ENCODE measurements at places on chromosomes 5 and 9.

DNA sequence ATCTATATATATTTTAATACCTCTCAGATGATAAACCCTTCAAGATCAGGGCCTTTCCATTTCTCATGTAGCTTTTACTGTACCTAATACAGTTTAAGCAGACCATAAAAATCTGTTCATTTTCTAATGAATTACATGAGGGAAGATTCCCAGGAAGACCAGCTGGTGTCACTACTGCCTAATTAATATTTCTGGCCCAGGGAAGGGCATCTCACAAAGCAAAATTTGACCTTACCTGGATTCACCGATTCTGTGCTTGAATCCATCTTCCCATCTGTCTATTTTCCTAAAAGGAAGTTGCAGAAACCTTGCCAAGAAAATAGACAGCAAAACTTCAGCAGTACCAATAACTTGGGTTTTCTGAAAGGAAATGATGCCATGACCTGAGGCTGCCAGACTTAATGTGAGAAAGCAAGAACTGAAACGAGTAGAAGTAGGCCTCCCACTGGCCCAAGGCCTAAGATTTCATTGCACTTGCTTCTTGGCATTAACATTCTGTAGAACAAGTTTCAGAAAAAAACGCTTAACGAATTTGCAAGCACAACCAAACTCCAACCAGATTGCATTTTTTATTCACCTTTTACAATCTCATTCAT lies 83.0 kb upstream of the GLIS3 start:
- peak; percentile 42 for DNase-seq

DNA sequence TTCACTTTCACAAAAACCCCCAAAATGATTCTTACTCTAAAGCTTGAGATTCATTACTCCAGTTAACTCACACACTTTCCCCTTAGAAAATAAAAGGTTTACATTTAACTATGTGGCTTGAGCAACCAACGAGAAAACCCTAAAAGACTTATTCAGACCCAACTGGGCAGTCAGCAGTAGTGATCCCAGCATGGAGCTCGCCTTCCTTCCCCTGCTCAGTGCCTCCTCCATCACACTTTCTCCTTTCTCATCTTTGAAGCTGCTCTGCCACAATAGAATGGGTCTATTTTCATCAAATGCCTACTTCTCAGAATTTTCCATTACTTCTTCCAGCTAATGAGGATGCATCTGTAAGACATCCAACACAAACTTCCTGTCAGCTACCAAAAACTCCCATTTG lies 29.1 kb downstream of the RORB start:
- no peak for DNase-seq

GRCh38 chr5:101326766-101327165 lies 423.7 kb upstream of the ST8SIA4 start:
- DNase-seq, result no peak

DNA sequence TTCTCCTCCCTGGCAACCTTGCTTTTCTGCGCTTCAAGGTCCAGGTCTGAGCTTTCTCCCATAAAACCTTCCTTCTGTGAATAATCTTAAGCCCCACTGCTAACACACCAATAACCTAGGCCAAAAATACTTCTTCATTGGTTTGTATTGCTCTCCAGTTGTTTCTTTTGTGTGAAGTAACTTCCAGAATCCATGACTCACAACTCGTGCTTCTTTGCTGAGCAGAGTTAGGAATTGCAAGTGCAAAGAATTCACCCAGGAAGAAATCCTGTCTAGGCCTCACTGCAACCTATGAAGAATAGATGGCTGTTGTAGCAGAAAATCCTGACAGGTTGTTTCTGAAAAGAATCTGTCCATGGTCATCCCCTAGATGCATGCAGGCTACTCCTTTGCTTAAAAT lies 295.7 kb downstream of the MED10 start:
- DNase-seq, result no peak

DNA sequence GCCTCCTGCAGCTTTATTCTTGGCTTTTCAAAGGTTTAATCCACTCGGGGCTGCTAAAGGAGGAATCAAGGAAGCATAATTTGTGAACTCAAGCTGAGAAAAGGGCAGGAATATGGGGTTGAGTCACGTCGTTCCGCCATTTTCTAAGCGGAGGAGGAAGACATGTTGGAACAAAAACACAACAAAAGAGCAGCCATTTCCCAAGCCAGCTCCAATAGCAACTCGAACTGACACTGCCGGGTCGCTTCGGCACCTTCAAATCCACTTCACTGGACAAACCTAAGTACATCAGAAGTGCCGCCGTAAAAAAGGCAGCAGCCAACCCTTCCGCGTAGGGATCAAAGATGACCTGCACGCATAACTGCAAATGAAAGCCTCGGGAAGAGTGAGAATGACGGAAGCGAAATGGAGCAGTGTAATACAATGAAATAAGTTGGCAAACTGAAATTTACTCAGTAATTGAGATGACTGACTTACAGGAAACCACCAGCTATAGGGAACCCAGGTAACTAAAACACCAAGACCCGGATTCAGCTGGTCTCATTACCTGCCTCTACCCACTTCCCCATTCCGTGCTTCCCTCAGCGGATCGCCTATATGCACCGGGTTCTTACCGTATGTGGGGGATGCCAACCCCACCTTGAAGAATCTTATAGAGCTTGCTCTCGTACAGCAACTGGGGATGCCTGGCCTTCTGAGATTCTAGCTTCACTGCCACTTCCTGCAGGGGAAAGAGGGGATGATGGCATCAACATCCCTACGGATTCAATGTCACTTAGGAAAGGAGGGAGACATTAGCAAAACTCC lies 1.6 kb downstream of the CSNK1A1 start:
- peak; percentile 87 for DNase-seq

DNA sequence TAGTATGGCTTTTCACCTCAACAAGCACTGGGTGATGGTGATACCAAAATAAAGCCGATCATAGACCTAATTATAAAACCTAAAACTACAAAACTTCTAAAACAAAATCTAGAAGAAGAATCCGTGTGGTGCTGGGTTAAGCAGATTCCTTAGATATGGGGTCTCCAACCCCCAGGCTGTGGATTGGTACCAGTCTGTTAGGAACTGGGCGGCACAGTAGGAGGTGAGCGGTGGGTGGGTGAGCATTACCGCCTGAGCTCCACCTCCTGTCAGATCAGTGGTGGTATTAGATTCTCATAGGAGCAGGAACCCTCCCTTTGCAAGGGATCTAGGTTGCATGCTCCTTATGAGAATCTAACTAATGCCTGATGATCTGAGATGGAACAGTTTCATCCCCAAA lies 33.2 kb downstream of the MRPS27 start:
- DNase-seq, result no peak

DNA sequence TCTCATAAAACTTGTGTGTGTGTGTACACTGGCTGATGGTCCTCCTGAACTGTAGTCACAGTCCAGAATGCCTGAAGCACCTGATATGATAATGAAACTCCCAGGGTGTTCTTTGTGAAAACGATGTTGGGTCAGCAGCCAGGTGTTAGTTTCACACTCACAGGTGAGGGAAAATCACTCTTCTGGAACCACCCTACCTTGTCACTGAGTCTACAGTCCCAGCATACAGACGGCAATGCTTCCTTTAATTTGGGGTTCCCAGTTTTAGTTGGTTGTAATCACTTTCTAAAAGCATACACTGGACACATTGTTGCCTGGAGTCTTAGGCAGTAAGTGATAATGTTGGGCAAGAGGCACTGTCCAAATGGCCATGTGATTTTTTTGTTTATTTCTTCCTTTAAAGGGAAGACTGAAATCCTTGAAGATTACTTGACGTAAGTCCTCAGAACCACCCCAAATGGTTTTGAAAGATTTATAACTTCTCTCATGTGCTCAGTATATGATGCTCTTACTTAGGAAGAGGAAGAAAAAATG lies 18.2 kb upstream of the MGAT1 start:
- DNase-seq, result no peak

DNA sequence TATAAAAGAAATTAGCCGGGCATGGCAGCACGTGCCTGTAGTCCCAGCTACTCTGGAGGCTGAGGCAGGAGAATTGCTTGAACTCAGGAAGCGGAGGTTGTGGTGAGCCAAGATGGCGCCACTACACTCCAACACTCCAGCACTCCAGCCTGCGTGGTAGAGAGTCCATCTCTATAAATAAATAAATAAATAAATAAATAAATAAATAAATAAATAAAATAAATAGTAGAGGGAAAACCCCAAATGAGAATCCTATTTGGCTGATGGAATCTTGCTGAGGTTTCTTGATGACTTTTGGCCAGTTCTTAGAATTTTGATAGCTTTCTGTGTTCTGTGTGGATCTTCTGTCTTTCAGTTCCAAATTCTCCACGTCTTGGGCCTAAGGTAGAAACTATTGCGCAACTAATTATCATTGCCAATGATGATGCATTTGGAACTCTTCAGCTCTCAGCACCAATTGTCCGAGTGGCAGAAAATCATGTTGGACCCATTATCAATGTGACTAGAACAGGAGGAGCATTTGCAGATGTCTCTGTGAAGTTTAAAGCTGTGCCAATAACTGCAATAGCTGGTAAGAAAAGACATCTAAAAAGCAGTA lies 126.9 kb downstream of the ADGRV1 start:
- DNase-seq, result no peak

GRCh38 chr9:115739096-115739875 lies 414.3 kb upstream of the PAPPA start:
- DNase-seq, result no peak

GRCh38 chr9:131923766-131924165 lies 155.9 kb downstream of the MED27 start:
- DNase-seq, result no peak

DNA sequence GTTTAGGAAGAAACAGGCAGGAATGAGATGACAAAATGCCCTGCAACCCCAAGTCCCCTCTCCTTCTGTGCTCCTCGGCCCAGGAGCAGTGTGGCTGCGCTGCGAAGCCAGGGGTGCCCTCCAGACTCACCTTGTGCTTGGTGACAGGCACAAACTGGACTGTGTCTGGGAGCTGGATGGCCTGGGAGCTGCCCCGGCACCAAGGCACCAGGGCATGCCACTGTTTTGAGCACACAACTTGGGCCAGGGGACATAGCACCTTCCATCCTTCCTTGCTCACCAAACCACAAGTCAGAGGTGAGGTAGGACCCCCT lies 51.1 kb downstream of the PRRT1B start:
- DNase-seq, result no peak

GRCh38 chr5:90285581-90285980 lies 124.0 kb downstream of the CETN3 start:
- DNase-seq, result no peak

DNA sequence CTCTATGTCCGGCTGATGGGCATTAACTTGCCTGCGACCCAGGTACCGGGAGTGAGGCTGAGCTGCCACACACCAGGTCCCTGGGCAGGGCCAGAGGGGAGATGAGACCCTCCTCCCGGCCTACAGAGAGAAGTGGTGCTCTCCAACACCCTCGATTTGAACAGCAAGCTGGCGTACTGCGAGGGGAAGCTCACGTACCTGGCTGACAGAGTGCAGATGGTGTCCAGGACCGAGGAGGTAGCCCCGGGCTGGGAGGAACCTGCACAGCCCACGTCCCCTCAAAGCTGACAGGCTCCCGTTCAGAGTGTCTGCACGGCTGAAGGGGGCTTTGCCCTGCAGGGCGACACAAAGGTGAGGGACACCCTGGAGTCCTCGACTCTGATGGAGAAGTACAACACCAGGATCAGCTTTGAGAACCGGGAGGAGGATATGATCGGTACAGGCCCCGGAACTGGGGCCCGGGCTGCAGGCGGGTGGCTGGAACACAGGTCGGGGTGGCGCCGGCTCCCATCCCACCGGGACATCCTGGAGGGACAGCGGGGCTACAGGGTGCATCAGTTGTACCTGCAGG lies 1.0 kb upstream of the RABL6 start:
- DNase-seq, result no peak

Measured in common myeloid progenitor, CD34-positive (primary cell).